ENCODE measurements at places on chromosomes 12 and 14. TPM values are rescaled to one million over a fixed set of nuclear protein-coding genes. Genes with fewer than 3 reads are reported as not detected.

- H3K4me3 ChIP-seq = no peak overlapping the region
- no peaks in the 10 kb centered on the region for H3K27me3 ChIP-seq
- H3K27ac ChIP-seq = no peak overlapping the region
Measured at GRCh38 chr14:99892406-99892805, 99.2 kb downstream of the EML1 start.

DNA sequence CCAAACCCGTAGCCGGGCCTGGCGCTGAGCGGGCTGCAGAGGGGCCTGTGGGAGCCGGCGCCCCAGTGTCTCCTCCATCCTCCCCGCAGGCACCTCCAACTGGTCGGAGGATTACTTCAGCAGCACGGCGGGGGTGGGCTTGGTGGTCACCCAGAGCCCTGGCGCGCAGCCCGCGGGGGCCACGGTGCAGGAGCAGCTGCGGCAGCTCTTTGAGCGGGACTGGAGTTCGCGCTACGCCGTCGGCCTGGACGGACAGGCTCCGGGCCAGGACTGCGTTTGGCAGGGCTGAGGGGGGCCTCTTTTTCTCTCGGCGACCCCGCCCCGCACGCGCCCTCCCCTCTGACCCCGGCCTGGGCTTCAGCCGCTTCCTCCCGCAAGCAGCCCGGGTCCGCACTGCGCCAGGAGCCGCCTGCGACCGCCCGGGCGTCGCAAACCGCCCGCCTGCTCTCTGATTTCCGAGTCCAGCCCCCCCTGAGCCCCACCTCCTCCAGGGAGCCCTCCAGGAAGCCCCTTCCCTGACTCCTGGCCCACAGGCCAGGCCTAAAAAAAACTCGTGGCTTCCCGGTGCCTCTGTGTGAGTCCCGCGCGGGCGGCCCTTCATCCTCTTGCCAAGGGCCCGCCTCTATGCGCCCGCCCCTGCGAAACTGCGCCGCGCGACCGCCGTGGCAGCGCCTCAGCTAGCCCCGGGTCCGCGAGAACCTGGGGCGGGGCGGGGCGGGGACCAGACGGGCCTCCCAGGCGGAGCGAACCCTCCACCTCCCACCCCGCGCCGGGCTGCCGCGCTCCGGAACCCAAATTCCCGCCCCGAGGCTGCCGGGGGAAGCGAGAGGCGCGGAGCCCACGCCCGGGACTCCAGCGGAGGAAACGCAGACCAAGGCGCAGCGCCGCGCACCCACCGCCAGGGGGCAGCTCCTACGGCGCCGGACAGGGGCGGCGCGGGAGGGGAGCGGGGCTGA, 8.3 kb downstream of the PLD4 start:
- H3K36me3 ChIP-seq = no peaks in the 10 kb centered on the region
- H3K27ac ChIP-seq = peak overlapping the region; percentile 42
- no peaks in the 10 kb centered on the region for H3K27me3 ChIP-seq
- peak overlapping the region; percentile 56 for H3K4me3 ChIP-seq
- DNase-seq = peak; percentile 77
- no peaks in the 10 kb centered on the region for H3K4me1 ChIP-seq

DNA sequence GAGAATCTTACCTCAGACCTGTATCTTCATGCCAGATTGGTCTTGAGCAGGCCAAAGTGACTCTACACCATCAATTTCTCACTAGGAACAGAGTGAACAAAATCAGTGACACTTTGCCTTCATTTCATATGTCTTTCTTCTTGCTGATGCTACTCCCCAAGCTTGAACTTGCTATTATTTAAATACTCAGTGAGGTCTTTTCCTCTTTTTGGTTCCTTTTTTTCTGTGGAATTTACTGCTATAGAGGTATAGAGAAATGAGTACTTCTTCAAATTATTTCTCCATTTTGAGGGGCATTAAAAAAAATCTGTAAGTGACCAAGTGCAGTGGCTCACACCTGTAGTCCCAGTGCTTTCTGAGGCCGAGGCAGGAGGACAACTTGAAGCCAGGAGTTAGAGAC, at the start of gene GPR33:
TSS of gene GPR33 (minus strand) at position 154 of the 400 bp plus-strand sequence. CDS start 4,074 bp downstream, outside the sequence.
- no peaks in the 10 kb centered on the region for H3K36me3 ChIP-seq
- H3K4me1 ChIP-seq = no peaks in the 10 kb centered on the region
- H3K27me3 ChIP-seq = no peaks in the 10 kb centered on the region
- no peak within 1 kb of the TSS for H3K4me3 ChIP-seq

ADGRD1 gene
- 0.36 TPM for total RNA-seq

GPHN gene
- 35.6 TPM for total RNA-seq

AKAP3 gene
- total RNA-seq = 1.1 TPM

- peaks cover 4% of the 10 kb centered on the region for H3K4me1 ChIP-seq
- peaks cover 3% of the 10 kb centered on the region for H3K36me3 ChIP-seq
- no peak overlapping the region for H3K27ac ChIP-seq
- no peak overlapping the region for H3K4me3 ChIP-seq
- peak; percentile 52 for DNase-seq
- no peaks in the 10 kb centered on the region for H3K27me3 ChIP-seq
Measured at GRCh38 chr14:89320381-89321000, 96.5 kb downstream of the FOXN3 start.

GRCh38 chr12:38934686-38935085, 29.3 kb upstream of the CPNE8 start:
- no peaks in the 10 kb centered on the region for H3K4me1 ChIP-seq
- DNase-seq = no peak
- no peaks in the 10 kb centered on the region for H3K27me3 ChIP-seq

SLC25A47 gene
- 0.08 TPM for total RNA-seq
